PC-9 (cell line): ENCODE measurements at places on chromosomes 7 and 10.
A peak's percentile ranks its signal among the peaks of the same experiment; 100 is the strongest.

GRCh38 chr10:88427024-88427423 is 156.1 kb downstream of the RNLS start:
- no peak for DNase-seq

DNA sequence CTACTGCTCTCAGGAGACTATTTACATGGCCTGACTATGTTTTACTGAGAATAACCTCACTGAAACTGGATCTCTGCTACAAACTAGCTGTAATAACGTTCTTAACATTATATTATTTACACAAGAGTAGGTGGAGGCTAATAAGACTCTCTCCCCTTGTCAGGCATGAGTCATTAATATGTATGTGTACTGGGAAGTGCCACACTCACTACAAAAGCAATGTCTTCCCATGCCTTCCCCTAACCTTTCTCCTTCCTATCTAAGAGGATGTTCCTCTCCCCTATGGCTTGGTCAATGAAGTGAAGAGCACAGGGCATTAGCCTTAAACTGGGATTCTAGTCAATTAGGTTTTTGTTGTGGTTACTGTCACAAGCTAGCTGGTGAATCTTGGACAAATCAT is 147.9 kb downstream of the DGKB start:
- no peak for DNase-seq

DNA sequence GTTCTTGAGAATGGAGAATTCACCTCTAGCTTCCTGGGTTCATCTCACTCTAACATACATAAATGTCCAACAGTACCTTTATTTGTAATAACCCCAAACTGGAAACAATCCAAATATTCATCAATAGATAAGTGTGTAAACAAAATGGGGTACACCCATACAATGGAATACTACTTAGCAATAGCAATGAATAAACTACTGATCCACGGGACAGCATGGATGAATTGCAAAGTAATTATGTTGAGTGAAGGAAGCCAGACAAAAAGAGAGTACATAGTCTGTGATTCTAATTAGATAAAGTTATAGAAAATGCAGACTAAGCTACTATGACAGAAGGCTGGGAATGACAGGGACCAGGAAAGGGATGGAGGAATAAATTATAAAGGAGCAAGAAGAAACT is 391.3 kb downstream of the CCSER2 start:
- no peak for DNase-seq

DNA sequence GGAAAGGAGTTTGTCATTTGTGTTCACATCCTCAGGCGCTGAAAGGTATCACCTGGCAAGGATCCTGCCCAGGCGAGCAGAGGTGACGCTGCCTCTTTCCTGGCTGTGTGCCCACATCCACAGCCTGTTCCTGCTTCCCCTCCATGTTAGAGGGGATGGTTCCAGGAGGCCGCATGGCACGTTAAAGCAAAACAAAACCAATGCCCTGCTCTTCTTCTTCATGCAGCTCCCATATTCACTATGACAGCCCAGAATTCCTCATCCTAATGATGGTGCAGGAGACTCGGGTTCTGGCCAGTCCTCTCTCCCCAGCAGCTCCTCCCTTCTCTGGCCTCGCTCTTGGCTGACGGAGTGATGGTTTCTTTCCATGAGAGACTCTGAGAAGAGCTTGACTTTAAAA is 678.5 kb upstream of the ANKRD30A start:
- no peak for DNase-seq

- no peak for DNase-seq
Observed at GRCh38 chr10:14889318-14889717, 10.7 kb downstream of the SUV39H2 start.

DNA sequence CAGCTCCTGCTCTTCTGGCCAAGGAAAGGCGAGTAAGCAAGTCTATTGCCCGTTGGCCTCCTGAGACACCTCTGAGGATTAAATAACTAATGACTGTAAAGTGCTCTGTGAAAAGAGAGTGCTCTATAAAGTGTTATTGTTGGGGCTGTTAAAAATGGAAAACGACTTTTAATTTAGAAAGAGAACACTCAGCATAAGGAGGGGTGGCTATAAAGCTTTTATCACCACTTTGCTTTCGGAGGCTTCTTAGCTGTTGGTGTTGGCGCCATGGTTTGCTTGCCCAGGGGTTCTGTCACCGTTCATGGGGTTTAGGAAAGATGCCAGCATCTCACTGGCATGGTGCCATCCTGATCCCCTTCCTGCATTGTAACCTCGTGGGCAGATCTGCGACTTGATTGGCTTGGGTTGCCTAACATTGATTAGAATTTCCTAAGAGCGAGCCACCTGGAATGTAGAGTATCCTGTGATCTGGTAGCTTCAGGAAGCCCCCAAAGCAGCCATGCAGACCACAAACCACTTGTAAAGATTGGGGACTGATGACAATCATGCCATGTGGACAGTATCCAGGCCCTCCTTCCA is 509.9 kb downstream of the LRMDA start:
- DNase-seq, result no peak

- no peak for DNase-seq
Observed at GRCh38 chr10:80405626-80406025, 2.7 kb upstream of the PRXL2A start.

- no peak for DNase-seq
Observed at GRCh38 chr7:36766451-36766850, 42.2 kb upstream of the AOAH start.

- DNase-seq, result no peak
Observed at GRCh38 chr10:113681533-113682470, 2.1 kb downstream of the CASP7 start.

GRCh38 chr7:9978106-9979064 is 995.3 kb upstream of the PHF14 start:
- no peak for DNase-seq

GRCh38 chr10:127207081-127207480 is 10.7 kb upstream of the INSYN2A start:
- DNase-seq, result no peak

- no peak for DNase-seq
Observed at GRCh38 chr10:88512599-88512998, 70.5 kb downstream of the RNLS start.

GRCh38 chr10:49841615-49842332 is 79.7 kb upstream of the OGDHL start:
- DNase-seq, result no peak

- no peak for DNase-seq
Observed at GRCh38 chr7:38424750-38425463, 151.5 kb upstream of the TARP start.

DNA sequence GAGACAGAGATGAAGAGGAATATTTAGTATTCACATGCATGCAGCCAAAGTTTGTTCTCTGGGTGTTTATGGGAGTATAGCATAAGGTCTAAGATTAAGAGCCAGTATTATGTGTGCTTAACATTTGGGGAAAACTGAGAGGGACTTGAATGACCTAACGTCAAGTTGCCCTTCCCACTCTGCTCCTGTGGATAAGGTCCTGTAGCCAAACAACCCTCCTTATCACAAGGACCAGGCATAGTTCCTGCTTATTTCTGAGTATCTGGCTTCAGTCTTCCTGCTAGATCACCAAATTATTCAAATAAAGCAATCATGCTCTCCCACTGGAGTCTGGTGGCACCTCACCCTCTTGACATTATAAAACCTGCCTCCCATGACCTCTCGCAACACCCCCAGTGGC is 137.9 kb upstream of the SEMA3E start:
- DNase-seq, result no peak

DNA sequence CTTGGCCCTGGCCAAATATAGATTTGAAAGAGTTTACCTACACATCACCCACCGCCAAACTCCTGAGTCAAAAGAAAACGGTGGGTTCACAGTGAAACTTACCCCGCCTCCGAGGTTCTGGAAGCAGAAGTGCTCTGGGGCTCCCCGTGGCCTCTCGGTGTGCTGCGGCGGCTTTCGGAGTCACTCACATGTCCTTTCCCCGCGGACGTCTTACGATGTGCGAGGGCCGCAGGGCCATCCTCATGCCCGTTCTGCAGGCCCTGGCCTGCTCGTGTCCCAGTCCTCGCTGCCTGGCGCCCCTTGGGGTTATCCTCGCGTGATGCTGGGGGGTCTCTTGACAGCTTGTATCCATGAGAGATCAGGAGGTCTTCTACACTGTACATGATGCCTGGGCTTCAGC is 12.0 kb downstream of the JCAD start:
- no peak for DNase-seq

DNA sequence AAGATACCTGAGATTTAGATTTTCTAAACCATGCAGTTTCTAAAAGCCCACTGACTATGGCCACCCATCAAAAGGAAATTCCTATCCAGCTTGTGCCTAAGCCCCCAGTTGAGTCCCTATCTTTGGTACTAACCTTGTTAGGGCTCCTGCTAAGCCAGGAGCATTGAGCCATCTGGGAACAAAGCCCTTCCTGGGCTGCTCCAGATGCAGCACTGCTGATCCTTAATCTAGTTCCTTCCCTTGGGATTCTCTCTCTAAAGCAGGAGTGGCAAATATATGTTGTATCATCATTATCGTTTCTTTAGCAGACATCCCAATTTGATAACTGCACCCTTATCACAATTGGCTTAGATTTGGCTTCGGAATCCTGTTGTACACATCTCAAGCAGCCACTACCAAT is 24.7 kb upstream of the PDLIM1 start:
- no peak for DNase-seq

DNA sequence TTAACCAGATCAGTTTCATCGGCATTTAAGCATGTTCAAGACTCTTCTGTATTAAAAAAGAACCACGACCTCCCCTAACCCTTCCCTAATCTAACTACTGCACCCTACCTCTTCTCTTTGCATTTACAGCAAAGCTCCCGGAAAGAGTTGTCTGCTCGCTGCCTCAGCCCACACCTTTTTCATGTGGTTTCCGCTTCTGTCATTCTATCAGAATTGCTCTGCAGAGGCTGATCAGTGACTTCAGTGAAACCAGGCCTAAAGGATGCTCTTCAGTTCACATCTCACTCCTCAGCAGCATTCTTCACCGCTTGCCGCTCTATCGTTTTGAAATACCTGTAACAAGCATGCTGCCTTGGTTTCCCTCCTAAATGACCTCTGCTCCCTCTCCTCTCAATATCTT is 160.9 kb downstream of the SDK1 start:
- DNase-seq, result no peak

DNA sequence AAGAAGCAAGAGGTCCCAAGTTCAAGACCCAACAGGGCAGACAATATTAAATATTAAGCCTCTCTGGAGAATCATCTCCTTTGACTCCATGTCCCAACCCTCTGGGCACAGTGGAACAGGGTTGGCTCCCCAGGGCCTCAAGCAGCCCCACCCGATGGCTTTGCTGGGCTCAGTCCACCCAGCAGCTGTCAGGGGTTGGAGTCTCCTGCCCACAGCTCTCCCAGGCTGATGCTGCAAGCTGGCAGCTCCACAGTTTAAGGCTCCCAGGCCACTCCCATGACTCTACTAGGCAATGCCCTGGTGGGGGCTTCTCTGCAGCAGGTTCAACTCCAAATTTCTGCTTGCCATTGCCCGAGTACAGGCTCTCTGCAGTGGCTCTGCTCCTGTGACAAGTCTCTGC is 55.1 kb downstream of the LARP4B start:
- no peak for DNase-seq

GRCh38 chr7:30937416-30937815 is 25.8 kb downstream of the AQP1 start:
- DNase-seq, result no peak

- no peak for DNase-seq
Observed at GRCh38 chr10:14594878-14595525, 179.7 kb downstream of the FAM107B start.

GRCh38 chr7:51090411-51090810 is 226.2 kb downstream of the COBL start:
- DNase-seq, result no peak

DNA sequence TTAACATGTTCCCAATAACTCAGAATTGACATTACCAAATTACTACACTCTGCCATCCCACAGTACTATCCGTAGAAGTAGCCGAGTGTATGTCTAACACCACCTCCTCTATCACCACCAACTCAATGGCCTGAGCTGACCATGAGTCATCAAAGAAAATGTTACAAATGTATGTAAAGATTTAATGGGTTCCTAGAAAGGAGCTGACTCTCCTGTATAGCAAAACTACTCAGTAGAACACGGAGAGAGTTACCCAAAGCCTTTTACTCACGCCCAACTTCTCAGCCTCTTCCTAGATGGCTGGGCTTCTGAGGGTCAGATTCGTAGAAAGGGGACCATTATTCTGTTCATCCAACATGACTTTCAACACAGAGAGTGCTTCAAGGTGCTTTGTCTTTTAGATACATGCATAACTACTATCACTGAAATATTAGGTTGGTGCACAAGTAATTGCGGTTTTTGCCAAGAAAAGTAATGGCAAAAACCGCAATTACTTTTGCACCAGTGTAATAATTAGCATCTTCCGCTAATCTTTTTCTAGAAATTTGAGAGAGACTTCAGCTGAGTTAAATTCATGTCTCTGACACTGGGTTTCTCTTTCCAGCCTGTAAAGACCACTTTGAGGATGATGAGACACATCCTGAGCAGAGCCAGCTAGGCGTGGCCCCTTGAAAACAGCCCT is 24.0 kb upstream of the NANOS1 start:
- peak; percentile 78 for DNase-seq

DNA sequence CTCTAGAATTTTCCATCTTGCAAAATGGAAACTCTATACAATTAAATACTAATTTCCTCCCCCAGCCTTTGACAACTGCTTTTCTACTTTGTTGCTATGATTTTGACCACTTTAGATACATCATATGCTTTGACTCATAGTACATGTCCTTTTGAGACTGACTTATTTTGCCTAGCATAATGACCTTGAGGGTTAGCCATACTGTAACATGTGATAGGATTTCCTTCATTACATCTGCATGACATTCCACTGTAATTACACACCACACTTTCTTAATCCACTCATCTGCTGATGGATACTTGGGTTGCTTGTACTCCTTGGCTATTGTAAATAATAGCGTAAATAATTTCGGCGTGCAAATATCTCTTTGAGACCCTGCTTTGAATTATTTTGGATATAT is 127.7 kb downstream of the JAZF1 start:
- DNase-seq, result no peak

DNA sequence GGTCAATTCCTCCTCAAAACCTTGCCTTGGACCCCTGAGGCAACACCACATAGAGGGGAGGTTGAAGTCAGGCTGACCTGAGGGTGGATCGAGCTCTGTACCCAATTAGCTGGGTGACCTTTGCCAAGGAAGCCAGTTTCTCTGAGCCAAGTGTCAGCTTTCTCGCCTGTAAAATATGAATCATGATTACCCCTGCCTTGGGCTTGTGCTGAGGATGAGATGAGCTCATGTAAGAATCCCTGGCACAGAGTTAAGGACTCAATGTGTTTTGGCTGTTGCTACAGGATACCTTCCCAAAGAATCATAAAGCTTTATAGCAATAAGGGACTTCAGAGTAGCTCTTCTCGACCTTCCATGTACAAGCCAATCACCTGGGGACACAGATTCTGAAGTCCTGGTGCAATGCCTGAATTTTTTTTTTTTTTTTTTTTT is 43.5 kb upstream of the CACUL1 start:
- peak; percentile 83 for DNase-seq

DNA sequence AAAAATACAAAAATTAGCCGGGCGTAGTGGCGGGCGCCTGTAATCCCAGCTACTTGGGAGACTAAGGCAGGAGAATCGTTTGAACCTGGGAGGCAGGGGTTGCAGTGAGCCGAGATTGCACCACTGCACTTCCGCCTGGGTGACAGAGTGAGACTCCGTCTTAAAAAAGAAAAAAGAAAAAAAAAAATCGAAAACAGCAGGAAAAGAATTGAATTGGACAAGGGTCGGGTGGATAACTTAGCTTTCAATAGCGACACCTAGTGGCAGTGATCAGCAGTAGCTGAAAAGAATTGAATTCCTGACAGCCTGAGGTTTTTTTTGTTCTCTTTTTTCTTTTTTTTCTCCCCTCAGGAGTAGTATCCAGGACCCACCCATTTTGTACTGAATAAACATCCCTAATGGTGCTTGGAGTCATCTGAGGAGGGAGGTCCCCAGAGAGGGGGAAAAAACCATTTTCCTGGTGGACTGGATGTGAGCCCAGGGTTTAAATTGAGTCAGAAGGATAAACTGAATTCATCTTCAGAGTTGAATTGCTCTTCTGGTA is 55.1 kb downstream of the CYCS start:
- DNase-seq, result peak; percentile 76
